ENCODE measurements at places on chromosomes 4 and X.

GRCh38 chrX:108396986-108397385 is 41.2 kb downstream of the COL4A6 start:
- DNase-seq: no peak

GRCh38 chr4:65943076-65943475 is 272.8 kb upstream of the EPHA5 start:
- DNase-seq: no peak

DNA sequence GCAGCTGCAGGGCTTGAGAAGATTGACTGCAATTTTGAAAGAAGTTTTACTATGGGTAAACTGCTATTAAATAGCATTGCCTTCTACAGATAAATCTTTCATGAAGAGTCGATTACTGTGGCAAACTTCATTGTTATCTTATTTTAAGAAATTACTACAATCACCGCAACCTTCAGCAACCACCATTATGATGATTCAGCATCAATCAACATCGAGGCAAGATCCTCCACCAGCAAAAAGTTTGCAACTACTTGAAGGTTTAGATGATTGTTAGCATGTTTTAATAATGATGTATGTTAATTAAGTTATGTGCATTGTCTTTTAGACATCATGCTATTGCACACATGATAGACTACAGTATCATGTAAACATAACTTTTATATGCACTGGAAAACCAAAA is 1511.0 kb downstream of the FSTL5 start:
- no peak for DNase-seq

DNA sequence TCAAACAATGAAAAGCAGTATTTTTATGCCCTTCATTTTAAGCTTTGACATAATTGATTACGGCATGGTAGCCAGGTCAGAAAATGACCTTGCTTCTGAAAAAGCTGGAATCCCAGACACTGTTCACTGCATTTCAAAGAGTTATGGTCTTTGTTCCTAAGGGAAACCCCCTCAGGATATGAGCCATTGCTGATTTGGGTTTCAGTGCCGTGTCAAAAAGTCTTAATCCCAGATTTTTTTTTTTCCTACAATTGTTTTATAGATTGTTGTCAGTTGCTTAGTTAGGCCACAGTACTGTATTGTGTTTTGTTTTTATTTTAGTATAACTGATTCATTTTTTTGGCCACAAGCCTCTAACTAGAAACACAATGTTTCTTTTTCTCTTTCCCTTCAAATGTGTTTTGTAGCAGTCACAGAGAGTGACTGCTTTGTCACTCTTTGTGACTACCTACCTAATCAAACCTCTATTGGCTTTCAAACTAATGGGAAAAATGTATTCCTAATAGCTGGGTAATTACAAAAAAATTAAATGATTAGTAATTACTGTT is 10.3 kb downstream of the WDR44 start:
- no peak for DNase-seq

DNA sequence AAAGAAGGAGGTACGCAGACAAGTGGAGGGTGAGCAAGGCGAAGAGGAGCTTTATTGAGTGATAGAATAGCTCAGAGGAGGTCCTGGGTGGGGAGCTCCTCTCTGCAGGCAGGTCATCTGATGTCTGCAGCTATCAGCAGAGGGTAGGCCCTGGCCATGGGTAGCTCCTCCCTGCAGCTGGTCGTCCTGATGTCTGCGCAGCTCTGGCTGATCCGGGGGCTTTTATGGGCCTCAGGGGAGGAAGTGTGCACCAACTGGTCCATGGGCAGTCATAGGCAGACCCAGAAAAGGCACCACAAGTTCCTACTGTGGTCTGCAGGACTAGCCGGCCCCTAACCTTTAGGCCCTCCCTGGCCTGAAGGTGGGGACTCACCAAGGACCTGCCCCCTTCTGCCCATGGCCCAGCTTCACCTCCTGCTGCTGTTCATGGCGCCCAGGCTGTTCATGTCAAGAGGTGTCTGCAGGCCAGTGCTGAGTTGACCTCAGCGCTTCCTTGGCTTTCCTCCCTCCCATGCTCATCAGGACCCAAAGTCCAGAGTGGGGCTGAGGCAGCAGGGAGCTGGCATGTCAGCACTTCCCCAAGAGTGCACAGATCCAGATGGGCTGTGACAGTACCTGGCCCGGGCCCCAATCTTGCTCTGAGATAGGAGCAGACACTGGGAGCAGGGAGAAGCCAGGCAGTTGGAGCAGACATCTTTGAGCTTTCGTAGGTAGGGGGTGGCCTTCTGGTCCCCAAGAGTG is 46.1 kb downstream of the ARAP2 start:
- DNase-seq: no peak

DNA sequence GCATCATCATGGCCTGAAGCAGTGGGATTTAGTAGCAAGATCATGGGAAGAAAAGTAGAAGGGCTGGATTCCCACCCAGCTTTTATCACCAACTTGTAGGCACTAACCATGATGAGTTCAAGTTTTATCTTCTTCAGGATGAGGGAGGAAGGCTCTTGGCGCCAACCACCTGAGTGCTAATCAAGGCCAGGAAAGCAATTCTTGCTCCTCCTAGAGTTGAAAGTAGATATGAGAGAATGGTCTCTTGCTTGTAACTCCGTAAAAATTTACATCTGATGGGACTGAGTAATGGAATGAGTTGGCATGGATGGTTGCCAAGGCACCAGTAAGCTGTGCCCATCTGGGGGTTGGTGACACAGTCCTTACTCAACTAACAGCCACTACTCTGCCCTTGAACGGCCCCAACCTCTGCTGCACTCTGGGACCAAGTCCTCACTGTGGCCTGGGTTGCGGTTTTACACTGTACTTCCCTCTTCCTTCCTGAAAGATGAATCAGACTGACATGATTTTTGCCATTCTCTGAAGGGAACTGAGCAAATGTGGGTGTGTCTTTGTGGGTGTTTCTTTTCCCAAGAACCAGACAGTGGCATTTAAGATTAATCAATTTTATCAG is 39.4 kb upstream of the NDP start:
- peak; percentile 5 for DNase-seq

- no peak for DNase-seq
These were observed 680.0 kb downstream of the TRIML1 start for GRCh38 chr4:188819233-188819632.
